ENCODE measurements at places on chromosomes 3 and 15.

GRCh38 chr3:45968706-45969105 is 25.4 kb downstream of the CXCR6 start:
- no peak for DNase-seq

DNA sequence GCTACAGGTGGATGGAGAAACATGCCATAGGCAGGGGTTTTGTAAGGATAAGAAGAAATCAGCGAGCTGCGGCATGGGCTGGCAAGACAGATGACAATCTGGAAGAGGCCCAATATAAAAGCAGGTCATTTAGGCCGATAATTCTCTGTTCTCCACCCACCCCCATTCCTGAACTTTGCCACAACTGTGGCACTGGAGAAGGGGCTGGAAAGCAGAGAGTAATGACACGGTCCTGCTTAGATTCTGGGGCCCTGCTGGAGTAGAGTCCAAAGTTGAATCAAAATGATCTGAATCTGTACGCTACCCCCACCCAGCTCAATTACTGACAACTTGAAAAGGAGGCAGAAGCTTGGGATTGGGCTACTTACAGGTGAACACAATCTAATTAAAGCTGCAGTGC is 18.4 kb upstream of the BUB1B start:
- no peak for DNase-seq

GRCh38 chr3:135758961-135759360 is 206.6 kb upstream of the PPP2R3A start:
- no peak for DNase-seq

DNA sequence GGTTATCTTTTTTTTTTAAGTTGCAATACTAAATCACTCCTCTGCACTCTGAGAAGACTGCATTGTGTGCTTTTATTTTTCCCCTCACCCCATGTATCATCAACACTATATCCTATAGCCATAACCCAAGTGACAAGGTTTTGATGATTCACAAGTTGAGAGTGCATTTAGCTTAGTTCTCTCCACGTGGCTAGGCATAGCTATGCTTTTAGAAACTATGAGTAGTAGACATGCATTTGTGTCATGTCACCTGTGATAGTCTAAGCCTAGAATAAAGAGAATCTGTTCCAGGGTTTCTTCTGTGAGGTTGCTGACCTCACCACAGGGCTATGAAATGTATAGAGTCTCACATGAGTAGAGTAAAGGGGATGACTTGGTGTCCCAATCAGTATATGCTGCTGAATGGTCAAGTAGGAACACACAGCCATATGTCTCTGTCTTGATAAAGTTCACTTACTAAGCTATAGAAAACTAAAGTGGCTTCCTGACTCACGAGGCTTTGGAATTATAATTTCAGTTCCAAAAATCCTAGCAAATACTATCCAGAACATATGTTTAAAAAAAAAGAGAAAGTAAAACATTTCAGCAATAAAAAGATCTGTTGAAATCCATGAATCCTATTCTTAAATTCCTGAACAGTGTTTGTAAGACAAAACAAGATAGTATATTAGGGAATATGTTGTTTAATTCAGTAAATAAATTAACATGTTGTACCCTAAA is 206.3 kb downstream of the LSAMP start:
- DNase-seq = no peak

GRCh38 chr3:19346759-19347158 is 198.4 kb downstream of the KCNH8 start:
- DNase-seq = no peak

- DNase-seq = no peak
These were observed 24.3 kb downstream of the CLDN11 start for GRCh38 chr3:170442947-170443346.

DNA sequence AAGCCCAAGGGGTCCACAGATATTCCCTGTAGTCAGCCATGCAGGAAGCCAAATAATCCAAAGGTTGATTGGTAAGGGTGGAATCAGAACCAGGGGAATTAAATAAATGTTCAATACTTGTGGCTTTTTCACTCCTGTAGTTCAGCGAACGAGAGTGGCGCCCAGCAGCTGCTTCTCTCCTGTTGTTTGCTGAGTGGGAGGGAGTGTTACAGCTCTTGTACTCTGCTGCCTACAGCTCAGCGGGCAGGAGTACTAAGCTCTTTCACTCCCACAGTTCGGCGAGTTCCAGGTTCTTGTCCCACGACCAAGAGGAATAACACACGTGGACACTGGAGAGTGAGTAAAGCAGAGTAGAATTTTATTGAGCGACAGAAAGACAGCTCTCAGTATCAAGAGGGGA is 105.9 kb downstream of the MOBP start:
- no peak for DNase-seq

DNA sequence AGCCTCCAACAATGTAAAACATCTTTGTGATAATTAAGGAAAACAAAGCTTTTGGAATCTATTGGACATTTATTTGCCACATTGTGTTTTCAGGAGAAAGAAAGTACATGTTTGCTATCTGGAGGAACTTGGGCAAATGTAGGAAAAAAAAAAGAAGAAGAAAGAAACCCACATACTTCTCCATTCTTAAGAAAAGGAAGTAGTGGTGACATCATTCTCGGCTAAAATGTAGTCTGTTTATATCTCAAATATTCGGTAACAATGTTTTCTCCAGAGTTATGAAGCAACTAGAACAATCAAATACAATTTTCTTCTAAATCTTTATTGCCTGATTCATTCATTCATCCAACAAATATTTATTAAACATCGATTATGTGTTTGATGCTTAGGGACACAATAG is 2.3 kb upstream of the TGFBR2 start:
- DNase-seq = no peak

GRCh38 chr3:23659274-23659673 is 146.5 kb upstream of the UBE2E1 start:
- DNase-seq = no peak

GRCh38 chr15:42059661-42060476 is 34.5 kb downstream of the PLA2G4D start:
- DNase-seq = peak; percentile 33

GRCh38 chr3:44409640-44410410 is 67.6 kb downstream of the ZNF445 start:
- DNase-seq = no peak

GRCh38 chr3:156535162-156535627 is 19.7 kb downstream of the SSR3 start:
- peak; percentile 62 for DNase-seq

Data from A549 (cell line).